ENCODE measurements at places on chromosomes 11 and 22.

DNA sequence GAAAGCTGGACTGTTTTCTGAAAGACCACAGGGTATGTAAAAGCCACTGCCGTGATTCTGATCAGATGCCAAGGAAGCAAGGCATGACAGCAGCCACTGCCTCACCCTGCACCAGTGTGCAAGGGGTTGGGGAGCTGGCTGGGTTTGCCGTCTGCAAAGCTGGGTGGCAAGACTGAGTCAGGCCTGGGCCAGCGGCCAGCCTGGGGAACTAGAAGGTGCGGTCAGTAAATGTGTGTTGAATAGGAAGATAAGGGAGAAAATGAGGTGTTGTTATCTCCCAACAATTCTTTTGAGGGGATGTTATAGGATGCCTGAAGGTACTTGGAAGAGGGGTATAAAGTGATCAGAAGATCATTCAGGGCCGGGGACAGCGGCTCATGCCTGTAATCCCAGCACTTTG is 8.0 kb downstream of the VSTM5 start:
- peak; percentile 48 for DNase-seq

GRCh38 chr11:65529475-65530156 is 4.7 kb downstream of the SCYL1 start:
- no peak for DNase-seq

- no peak for DNase-seq
These were observed 86.9 kb upstream of the FAT3 start for GRCh38 chr11:92137747-92138146.

DNA sequence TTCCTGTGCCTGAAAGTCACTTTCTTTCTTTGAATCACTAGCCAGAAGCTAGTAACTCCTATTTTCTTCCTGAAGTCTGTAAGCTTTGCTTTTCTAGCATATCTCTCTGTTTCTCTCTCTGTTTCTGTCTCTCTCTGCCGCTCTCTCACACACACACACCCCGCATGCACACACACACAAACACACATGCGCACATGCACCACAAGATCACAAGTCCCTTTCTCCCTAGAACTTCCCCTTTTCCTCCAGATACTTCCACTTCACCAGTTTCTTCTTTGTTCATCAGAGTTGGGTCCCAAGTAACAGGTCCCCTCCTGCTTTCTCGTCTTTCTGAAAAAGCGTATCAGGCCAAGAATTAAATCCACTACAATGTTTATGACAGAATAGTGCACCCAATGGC is 148.5 kb upstream of the HSD17B12 start:
- DNase-seq, result no peak

DNA sequence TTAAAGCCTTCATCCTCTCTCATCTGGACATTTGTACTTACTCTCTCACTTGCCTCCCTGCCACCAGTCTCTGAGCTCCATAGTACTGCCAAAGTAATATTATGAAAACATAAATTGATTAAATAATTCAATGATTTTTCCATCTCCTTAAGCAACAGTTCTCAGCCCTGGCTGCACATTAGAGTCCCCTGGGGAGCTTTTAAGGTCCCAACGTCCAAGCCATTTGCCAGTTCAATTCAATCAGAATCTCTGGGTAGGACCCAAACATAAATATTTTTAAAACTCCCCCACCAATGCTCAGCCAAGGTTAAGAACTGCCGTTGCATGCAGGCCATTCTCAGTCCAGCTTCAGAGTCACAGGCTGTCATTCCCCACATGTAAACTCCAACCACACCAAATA is 114.4 kb upstream of the BMAL1 start:
- no peak for DNase-seq

GRCh38 chr11:13183094-13183825 is 94.3 kb upstream of the BMAL1 start:
- DNase-seq, result peak; percentile 73

GRCh38 chr11:134266440-134266839 is 9.7 kb upstream of the GLB1L3 start:
- no peak for DNase-seq

- no peak for DNase-seq
These were observed 3.6 kb downstream of the TRIM29 start for GRCh38 chr11:120134106-120134930.

- no peak for DNase-seq
These were observed 3.4 kb downstream of the CAPN1 start for GRCh38 chr11:65185171-65185570.

Data from fibroblast of pulmonary artery (primary cell).